ENCODE measurements at places on chromosomes 7 and 10. TPM values are rescaled to one million over a fixed set of nuclear protein-coding genes. Genes with fewer than 3 reads are reported as not detected.

GRCh38 chr7:48443051-48443450, 271.8 kb downstream of the ABCA13 start:
- DNase-seq = no peak

- no peak for DNase-seq
Observed at GRCh38 chr7:94584113-94584512, 71.8 kb downstream of the SGCE start.

GRCh38 chr7:44287488-44288380, 37.7 kb downstream of the CAMK2B start:
- no peak for DNase-seq

- no peak for DNase-seq
Observed at GRCh38 chr7:30214651-30215137, 69.7 kb upstream of the ZNRF2 start.

- peak; percentile 22 for DNase-seq
Observed at GRCh38 chr10:26743091-26743490, 45.6 kb downstream of the PDSS1 start.

GRCh38 chr10:95296764-95297163, 6.0 kb upstream of the PDLIM1 start:
- DNase-seq = no peak

GRCh38 chr10:123909426-123909825, 17.8 kb upstream of the CPXM2 start:
- DNase-seq = no peak

DNA sequence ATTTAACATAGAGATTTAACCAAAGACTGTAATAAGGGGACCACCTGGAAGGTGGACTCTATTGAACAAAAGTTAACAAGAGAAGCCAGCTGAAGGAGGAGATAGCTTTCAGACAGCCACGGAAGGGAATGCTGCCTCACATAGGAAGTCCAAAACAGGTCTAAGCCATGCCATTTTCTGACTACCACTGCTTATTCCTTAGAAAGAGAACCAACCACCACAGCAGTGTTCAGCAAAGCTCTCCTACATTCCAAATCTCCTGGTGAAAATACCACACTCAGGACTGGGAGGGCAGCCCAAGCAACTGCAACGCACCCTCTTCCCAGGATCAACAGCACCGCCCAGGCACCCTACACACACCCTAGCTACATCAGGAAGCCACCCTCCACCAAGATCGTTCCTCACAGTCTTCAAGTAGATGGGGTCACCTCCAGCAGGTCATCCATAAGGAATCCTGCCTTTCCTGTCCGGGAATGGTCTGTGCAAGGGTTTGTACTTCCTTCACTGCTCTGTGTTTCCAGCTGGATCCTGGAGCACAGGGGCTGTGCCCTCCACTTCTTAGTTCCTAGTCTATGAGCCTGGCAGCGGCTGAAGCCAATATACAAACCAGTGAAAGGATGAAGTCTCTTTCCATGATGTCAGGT, 2.5 kb downstream of the KIAA1549 start:
- DNase-seq = no peak

DNA sequence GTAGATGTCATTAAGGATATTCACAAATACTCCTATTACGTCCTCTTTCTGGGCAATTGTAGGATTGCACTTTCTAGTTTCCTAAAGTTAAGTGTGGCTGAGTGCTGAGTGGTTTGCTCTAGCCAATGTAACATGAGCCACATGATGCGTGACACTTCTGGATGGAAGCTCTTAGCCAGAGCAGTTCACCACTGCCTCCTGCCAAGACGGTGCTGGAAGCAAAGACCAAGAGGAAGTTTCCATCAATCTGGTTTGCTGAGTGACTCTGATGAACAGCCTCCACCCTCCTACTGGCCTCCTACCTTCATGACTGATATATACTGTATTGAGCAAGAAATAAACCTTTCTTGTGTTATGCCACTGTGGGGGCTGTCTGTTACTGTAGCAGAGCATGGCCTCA, 318.1 kb downstream of the KCNMA1 start:
- no peak for DNase-seq

The NKX1-2 gene
- not detected for total RNA-seq

The KEL gene
- not detected for total RNA-seq

The LRRC4 gene
- not detected for total RNA-seq

The HYAL4 gene
- total RNA-seq = not detected

The FUOM gene
- 38.3 TPM for total RNA-seq

Data from Caki2 (cell line).